IPS DF 6.9 (cell line): ENCODE measurements at places on chromosomes 11 and 22.

GRCh38 chr11:35127619-35128018 lies 11.4 kb upstream of the CD44 start:
- no peak for DNase-seq

- DNase-seq, result no peak
These were observed 21.0 kb upstream of the RAB30 start for GRCh38 chr11:83092488-83093384.

DNA sequence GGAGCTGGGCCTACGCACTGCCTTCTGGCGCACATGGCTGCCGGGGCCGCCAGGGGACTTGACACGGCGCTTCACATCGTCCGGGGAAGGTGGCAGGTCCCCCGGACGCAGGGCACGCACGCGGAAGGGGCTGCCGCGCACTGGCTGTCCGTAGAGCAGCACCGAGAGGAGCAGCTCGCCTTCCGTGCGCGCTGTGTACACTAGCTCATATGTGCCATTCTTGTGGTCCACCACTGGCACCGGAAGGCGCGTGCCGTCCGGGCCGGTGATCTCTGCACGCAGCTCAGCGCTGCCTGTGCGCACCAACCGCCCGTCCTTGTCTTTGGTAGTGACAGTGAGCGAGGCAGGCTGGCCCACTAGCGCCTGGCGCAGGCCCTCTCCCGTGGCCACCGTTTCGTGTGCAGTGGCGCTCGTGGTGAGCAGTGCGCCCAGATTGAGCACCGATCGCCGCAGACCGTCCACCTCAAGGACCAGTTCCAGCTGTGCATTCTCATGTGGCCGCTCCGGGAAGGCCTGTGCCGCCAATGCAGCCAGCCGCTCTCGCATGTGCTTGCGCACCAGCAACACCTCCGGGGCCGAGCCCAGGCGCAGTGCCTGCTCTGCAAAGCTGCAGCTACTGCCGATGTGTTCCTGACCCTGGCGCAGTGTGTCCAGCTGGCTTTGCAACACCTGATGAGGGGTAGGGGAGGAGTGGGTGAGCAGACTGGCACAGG lies 15.7 kb upstream of the HPX start:
- DNase-seq, result no peak

DNA sequence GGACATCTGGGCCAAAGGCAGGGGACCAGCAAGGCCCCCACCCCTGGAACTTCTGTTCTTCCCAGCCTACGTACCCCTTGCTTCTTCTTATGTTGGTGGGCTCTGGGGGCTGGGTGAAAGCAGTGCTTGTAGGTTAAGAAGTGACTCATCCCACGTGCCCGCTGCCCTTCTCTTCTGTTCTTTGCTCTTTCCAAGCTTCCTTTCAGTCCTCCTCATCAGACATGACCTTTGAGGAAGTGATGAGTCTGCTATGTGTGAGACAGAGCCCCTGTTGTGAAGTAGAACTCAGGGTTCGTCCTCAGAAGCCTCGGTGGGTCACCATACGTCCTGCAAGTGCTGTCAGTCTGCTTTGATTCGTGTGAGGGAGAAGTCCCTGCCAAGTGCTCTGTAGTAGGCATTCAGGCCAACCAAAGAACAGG lies 12.7 kb downstream of the MED15 start:
- no peak for DNase-seq

DNA sequence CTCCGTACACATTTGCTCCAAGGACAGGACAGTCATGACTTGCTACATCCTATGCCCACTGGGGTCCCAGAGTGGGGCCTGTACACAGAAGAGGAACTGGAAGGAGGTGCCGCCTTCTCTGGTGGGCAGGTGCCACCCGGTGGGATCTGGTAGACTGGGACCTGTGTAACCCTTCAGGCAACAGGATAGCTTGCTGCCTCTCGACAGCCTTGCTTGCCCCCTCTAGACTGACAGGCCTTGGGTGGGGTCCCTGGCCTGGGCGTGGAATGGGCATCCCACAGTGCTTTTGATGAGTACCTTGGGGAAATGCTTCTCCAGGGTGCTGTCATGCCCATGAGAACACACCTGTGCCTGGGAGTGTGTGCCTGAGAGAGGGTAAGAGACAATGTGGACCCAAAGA lies 15.8 kb downstream of the SHANK3 start:
- no peak for DNase-seq

- DNase-seq, result no peak
These were observed at the start of gene C1QTNF5 for GRCh38 chr11:119340335-119341221. Gene C1QTNF5, minus strand, starts transcription at chr11:119340883. Its CDS starts 486 bp downstream, at chr11:119340397.

GRCh38 chr22:47210686-47211085 lies 448.2 kb downstream of the TBC1D22A start:
- no peak for DNase-seq

DNA sequence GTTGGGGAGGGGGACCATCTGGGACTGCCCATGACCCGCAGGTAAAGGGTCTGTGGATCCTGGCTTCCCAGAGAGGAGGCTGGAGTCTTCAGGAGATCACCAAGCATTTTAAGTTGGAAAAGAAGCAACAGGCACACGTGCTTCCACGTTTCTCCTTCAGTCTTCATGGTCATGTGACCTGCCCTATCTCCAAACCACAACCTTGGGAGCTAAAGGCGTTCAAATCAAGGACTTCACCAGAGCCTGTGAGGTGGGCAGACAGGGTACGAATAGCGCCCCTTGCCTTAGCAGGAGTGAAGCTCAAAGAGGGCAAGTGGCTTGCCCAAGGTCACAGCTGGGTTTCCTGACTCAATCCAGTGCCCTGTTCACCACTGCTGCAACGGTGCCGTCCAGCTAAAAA lies 6.7 kb downstream of the TMEM184B start:
- no peak for DNase-seq

- DNase-seq, result no peak
These were observed 11.3 kb upstream of the CTSC start for GRCh38 chr11:88348870-88349269.

GRCh38 chr11:64025205-64025604 lies 10.5 kb upstream of the FLRT1 start:
- no peak for DNase-seq

- DNase-seq, result no peak
These were observed 23.2 kb downstream of the MS4A4A start for GRCh38 chr11:60303661-60304060.

GRCh38 chr22:41722496-41722895 lies 23.2 kb downstream of the MEI1 start:
- DNase-seq, result no peak

GRCh38 chr11:8531982-8532381 lies 62.0 kb downstream of the STK33 start:
- DNase-seq, result no peak

GRCh38 chr11:132286106-132286505 lies 915.7 kb downstream of the NTM start:
- no peak for DNase-seq

- DNase-seq, result no peak
These were observed 210.5 kb downstream of the MN1 start for GRCh38 chr22:27591060-27591459.

GRCh38 chr11:122150216-122151124 lies 34.5 kb upstream of the BLID start:
- DNase-seq, result no peak

DNA sequence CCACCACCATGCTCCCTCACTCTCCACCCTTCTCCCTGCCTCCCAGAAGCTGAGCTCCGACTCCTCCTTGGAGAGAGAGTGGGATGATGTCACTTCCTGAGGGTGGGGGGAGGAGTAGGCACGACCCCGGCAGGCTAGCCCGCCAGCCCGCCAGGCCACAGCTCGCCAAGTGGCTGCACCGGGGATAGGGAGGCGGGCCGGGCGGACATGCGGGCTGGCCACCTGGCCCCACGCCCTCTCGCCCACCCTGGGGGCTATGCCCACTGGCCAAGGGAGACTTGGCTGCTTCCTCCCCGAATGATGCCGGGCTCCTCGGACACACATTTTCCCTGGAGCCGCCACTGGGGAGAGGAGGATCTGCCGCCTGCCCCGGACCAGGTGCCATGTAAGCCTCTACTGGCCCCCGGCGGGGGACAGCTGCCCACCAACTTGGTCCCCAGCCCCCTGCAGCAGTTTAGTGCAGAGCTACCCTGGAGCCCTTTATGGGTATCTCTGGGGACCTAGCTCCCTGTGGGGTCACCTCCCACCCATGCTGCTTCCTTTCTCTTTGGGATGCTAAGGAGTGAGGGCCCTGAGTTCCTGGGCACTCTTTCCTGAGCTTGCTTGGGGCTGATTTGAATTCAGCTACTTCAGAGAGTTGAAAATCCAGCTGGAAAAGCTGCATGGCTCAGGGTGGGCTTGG lies 33.7 kb upstream of the MYRF start:
- DNase-seq, result no peak

DNA sequence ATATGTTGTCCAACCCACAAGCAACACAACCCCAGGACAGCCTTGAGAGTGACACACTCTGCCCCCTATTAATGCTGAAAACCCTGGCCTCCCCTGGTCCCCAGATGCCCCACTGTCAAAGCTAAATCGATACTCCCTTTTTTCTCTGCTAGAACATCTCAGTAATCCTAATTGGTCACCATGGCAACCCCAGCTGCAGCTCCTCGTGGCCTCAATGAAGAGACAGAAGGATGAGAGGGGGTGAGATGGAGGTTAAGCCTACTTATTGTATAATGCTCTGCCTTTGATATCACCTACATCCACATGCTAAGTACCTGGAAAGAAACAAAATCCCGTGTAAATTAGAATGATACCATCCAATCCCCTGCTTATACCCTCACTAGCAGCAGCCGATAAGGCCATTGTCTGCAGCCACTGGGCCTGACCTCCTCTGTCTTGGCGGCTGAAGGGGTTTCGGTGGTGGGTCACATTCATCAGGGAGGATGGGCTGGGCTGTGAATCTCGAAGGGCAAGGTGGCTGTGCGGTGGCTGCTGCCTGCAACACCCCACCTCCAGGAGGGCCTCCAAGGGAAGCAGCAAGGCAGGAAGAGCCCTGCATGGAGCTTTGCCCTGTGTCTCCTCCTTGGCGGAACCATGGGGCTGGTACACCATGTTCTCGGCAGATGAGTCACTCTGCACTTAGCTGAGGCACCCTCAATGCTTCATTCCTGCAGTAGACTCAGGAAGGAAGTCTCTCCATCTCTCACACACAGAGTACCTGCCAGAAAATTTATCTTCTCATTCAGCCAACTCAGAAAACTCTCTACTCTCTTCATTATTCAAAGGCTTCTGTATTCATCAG lies 399.5 kb downstream of the BUD13 start:
- DNase-seq, result no peak

DNA sequence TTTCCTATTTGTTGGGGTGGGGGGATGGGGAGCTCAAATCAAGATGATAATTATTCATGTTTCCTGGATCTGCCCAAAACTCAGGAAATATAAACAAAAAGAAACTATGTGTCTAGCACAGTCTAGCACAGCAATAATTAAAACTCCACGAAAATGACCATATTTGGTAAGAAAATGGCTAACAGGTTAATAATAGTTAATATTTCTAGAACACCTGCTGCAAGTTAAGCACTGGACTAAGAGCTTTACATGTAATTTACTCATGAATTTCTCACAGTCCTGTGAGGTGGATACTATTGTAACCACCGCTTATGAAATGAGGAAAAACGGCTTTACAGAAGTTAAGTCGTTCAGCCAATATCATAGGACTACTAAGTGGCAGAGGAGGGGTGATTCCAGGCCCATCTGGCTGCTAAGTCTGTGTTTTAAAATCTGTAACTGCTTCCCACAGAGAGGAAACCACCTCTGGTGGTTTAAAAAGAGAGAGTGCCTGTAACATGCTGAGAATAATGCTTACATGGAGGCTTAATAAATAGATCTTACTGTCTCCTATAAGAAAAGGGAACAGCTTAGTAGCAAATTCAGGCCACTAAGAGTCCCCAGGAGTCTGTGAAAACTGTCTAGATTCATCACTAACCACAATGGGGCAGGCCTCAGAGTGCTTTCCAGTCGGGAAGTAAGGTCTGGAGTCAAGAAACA lies 11.0 kb upstream of the AMOTL1 start:
- no peak for DNase-seq

DNA sequence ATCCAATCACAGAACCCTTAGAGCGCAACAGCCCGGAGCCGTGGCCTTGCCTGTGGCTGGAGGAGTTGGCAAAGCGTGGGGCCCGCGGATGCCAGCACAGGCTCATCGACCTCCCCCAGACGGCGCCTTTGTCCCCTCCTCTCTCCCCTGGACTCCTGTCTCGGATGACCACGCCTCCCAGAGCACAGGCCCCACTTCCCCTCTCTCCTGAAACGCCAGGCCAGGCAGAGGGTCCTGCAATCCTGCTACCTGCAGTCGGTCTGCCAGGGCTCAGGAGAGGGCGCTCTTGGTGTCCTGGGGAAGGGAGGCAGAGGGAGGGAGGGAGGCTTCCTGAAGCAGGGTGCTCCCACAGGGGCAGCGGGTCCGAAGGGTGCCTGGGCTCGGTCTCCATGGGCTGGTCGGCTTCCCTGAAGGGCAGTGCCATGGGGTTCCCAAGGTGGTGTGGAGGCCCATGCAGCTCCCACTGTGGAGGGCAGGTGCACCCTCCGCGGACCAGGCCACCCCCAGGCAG lies 16.6 kb upstream of the TTLL12 start:
- DNase-seq, result peak; percentile 55

- no peak for DNase-seq
These were observed 40.2 kb upstream of the CCDC90B start for GRCh38 chr11:83326326-83326725.
